ENCODE measurements at places on chromosomes 16 and 17.

GRCh38 chr17:67558740-67559380, 158.9 kb upstream of the NOL11 start:
- no peak for DNase-seq

- DNase-seq, result no peak
Measured at GRCh38 chr17:51860954-51861561, 297.5 kb downstream of the CA10 start.

DNA sequence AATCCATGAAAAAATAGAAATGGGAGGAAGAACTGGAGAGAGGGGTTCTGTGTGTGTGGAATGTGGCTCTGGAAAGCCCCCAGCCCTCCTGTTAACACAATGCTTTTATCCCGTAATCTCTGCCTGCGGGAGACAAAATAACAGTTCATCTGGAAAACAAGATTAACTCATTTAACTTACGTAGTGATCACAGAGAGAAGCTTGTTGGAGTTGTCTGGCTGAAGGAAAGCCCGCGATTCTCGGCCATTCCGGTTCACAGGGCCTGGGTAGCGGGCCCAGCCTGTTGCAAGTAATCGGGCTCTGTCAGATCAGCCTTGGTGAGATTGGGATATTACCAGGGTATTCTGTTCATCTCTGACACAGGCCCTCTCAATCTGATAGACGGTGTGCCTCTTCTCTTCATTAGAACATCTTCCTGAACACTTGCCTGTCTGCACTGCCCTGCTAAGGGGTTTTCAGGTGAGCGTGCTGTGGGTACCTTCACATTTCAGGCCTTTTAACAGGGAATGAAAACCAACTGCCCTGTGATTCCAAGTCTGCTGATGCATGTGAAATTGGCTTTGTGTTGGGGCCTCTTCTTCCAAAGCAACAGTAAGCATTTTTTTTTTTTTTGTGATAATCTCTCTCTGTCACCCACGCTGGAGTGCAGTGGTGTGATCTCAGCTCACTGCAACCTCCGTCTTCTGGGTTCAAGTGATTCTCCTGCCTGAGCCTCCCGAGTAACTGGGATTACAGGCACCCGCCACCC, 609.9 kb downstream of the WWOX start:
- no peak for DNase-seq

GRCh38 chr16:79150632-79151310, 449.8 kb downstream of the MAF start:
- no peak for DNase-seq

DNA sequence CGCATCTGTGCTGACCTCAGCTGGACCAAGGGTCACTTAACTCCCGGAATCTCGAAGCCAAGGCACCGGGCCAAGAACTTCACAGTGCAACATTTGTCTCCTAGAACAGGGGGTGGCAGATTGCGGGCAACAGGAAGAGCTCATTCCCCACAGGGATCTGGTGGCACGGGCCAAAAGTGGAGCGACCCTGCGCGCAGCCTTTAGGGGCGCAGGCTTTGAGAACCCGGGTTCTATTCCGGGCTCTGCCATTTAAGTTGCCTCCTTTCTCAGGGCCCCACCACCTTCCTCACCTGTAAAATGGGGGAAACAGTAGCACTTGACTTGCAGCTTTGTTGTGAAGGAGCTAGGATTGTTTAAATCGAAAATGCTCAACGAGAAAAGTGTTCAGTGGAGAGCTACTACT, 651 bp downstream of the SHMT1 start:
- no peak for DNase-seq

DNA sequence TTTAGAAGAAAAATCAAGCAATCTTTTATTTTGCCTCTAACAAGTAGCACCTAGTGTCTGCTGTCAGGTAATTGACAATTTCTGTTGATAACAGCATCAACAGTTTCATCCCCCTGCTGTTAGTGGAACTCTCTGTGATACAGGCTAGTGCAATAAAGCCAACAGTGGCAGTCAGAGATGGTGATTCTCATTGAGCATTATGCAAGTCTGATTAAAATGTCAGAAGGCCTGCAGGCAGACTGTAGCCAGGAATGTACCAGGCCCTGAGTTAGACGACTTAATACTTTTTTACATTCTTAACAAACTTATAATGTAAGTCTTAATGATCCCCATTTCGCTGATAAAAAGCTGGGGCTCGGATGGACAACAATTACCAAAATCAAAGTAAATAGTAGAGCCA, 14.6 kb downstream of the CYLD start:
- no peak for DNase-seq

DNA sequence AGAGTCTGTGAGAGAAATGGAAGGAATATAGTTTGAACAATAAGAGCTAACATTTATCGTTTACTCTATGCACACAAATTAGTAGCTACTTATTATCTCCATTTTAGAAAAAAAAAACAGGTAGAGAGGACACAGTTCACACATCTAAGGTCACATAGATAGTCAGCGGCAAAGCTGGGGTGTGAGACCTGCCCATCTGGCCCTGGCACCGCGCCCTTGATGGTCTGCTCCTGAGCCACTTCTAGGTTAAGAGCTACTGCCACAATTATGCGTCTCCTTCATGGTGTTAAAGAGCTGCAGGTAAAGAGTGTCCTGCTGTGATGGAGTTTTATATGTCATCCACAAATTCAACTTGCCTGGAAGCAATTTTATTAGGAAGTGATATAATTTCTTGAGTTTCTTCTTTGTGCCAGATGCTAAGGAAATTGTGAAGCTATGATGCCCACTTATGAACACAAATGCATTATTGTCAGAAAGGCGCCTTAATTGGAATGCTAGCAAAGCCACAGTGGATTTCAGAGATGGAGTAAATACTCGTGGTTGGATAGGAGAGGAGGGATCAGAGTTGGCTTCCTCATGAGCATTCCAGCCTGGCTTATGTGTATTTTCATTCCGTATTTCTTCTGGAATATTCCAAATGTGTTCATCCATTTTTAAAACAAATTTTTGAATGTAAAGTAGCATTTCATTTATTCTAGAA, 21.3 kb upstream of the MFSD6L start:
- DNase-seq, result no peak

- no peak for DNase-seq
Measured at GRCh38 chr17:40351359-40352236, 12.9 kb downstream of the GJD3 start.

DNA sequence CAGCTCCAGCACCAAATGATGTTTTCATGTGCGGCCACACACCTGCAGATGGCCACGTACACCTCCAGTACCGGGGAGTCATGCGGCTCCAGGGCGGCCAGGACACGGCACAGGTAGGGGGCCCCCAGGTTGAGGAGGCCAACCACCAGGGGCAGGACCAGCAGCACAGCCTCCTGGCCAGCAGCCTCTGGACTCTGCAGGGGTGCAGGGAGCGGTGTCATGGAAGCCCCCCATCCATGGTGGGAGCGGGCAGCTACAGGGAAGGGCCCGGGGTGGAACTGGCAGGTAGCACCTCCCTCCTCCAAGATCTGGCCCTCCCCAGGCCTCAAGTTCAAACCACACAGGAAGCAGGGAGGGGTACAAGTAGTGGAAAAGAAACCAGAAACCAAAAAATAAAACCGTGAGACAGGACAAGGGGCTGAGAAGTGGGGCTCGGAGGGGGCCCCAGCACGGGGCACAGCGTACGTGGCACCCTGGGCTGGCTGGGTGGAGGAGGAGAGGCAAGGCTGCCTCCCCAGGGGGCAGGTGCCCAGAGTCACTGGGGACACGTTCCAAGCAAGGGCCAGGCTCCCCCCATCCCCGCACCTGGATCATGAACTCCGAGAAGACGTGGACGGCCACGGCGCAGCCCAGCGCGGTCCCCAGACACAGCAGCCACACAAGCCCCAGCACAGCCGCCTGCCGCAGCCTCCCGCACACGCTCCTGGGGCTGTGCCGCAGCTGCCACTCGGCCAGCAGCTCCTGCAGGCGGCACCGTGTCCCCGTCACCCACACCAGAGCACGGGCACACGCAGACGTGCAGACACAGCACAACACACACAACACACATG, 7.4 kb downstream of the TMC6 start:
- no peak for DNase-seq

GRCh38 chr16:11448796-11449416, 103.6 kb downstream of the RMI2 start:
- no peak for DNase-seq

- DNase-seq, result no peak
Measured at GRCh38 chr16:81410643-81411293, 33.8 kb upstream of the CMIP start.

- no peak for DNase-seq
Measured at GRCh38 chr17:75173526-75173925, 9.2 kb downstream of the SUMO2 start.

- DNase-seq, result no peak
Measured at GRCh38 chr17:35878361-35878760, 1.8 kb downstream of the CCL5 start.

- DNase-seq, result no peak
Measured at GRCh38 chr16:2092256-2092620, 43.5 kb downstream of the PKD1 start.

GRCh38 chr16:79810449-79811189, 210.1 kb upstream of the MAF start:
- no peak for DNase-seq

- DNase-seq, result no peak
Measured at GRCh38 chr17:35773679-35774425, 13.2 kb downstream of the C17orf50 start.

DNA sequence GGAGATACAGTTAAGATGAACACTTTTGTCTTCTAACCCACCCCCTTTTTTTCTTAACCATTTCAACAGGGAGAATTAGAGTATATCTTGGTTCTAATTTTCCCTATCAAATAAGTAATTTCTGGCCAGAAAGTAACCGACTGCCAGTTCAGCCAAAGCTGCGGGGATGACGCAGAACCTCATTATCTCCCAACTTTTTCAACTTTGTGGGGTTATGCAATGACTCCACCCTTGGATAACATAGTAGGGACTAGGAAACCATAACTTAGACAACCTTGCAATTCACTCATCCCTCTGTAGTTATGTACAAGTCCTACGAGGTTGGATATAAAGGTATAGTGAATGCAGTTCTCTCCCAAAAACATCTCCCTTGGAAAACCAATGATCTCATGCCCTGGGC, 184.0 kb downstream of the ZNF18 start:
- no peak for DNase-seq

- DNase-seq, result no peak
Measured at GRCh38 chr16:89122322-89122851, 28.7 kb downstream of the ACSF3 start.

DNA sequence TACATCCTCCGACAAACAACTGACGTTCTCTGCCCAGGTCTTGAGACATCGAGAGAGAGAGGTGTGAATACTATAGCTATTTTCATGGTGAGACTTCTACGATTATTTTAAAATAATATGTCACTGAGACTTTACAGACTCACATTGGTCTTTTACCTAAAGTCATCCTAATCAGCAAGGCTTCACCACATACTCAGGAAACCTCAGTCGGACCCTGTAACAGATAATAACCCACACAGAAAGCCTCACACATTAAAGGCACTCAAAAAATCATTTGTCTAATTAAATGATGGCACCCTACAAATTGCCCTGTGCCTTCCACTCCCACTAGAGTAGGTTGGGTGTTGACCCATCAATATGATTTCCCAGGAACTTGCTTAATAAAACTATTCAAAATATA, 19.8 kb upstream of the SLC39A11 start:
- no peak for DNase-seq

DNA sequence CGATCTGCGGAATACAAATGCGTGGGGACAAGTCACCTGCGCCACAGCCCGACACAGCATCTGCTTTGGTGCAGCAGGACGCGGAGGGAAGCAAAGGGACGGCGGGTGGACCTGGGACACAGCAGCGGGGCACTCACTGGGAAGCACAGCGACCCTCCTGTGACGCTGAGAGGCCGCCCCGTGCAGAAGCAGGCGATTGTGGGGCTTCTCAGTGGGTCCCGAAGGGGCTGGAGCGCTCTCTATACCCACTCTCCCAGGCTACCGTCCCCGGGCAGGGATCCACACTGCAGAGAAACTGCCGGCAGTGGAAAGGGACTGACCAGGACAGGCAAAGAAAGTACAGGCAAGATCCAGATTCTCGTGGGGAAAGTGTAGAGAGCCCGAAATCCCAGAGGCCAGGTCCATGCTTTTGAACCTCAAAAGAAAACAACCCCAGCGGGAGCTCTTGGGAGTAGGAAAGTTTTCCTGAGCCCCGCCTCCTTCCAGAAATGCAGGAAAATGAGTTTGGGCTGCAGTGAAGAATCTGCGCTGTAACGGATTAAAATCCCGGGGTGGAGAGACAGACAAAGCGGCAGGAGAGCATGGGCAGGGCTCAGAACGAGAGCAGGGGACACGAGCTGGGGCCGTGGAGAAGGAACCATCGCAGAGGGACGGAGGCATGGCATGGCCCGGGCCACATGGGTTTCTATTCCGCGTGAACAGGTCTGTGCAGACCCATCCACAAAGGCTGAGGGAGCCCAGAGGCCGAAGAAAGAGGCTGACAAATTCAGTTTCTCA, 12.7 kb downstream of the COX4I1 start:
- DNase-seq, result no peak

DNA sequence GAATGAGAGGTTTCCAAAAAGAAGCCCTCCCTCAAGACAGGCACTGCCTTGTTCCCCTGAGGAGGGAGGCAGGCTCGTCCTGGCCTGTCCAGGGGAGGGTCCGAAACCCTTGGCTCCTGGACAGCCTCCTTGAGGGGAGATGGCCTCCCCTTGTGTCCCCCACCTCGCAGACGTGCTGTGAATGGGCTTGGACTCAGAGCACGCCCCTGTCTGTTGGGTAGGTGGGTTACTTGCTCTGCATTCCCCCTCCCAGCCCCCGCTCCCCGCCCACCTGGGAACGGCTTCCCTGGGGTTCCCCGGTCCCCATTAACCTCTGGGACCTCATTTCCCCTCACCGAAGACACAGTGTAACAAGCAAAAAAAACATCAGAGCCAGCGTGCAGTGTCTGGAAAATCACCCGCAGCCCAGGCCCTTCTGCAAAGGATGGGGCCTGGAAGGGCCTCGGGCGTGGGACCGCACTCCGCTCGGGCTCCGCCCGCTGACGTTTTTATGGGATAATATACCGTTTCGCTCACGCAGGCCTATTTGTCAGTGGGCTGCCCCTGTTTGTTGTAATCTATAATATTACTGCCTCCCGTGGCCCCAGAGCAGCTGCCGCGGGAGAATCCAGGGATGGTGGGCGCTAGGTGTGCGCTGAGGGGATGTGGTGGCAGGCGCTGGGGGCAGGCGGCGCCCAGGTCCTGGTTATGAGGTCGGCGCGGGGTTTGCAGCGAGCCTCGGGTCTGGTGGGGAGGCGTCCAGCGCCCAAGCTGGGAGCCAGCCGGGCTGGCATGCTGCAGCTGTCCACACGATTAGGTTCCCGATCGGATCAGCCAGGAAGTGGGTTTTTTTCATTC, 11.1 kb downstream of the BAHCC1 start:
- no peak for DNase-seq

All from cortex of kidney (tissue), 1 donor.